Activated CD4-positive, CD25-positive, alpha-beta regulatory T cell treated with anti-CD3 and anti-CD28 coated beads, Interleukin-2, amount 50 U/mL, for 16 hours (primary cell): ENCODE measurements at places on chromosomes 12 and 14.

DNA sequence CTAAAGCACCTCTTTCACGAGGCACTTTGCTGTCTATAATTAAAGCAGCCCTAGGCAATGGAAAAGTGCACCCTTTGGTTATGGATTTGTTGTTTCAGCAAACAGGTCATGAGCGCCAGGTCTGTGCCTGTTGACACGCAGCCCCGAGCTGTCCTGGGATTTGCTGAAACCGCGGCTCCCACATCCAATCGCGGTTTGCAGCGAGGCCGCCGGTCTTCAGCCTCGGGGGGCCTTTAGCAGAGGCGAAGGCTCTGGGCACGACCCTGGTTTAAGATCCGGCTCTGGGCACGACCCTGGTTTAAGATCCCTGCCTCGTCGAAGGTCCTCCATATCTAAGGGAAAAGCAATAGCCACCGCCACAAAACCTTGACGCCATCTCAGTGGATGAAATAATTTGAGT lies 79.2 kb downstream of the GLT1D1 start:
- no peak for DNase-seq

- no peak for DNase-seq
Measured at GRCh38 chr12:70354787-70355186, 11.3 kb upstream of the KCNMB4 start.

DNA sequence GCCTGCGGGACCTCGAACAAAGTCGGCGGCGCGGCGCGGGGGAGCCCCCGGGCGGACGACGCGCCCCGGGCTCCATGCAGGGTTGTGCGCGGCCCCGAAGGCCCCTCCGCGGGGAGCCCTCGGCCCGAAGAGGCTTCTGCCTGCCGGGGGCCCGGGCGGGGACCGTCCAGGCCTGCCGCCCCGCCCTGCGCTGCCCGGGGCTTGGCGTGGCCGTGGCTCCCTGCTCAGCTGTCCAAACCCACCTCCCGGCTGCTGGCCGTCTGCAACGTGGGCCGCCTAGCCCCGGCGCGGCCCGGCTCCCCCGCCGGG lies 670 bp downstream of the DYRK2 start:
- no peak for DNase-seq

DNA sequence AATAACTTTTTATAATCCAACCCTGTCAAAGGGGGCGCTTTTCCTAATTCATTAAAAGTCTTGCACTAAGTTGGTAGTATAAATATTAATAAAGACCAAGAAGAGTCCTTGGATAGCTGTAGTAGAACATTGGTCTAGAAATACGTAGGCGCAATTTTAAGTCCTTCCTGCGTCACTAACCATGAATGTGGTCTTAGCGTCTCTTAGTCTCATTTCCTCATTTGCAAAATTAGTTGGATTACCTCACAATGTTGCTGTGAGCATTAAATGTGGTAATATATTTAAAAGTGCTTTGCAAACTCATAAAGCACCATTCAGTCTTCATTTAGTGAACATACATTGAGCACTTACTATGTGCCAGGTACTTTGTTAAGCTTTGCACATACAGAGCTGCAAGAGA lies 149.7 kb downstream of the AEBP2 start:
- no peak for DNase-seq

DNA sequence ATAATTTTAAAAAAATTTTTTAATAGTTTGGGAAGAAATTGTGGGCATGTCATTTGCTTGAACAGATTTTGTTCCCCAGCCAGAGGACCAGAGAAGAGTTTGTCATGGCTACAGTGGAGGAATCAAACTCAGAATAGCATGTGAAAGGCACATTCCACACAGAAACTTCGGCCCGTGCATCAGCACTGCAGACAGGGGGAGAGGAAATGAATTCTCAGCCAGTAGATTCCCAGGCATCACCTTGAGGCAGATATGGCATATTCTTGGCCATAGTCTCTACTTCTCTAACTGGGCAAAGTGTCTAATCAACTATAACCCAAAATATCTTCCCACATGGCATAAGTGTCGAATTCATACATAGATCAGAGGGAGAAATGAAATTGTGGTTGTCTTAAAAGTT lies 153.3 kb downstream of the PRKCH start:
- DNase-seq = no peak

GRCh38 chr14:104462651-104463630 lies 116.6 kb upstream of the C14orf180 start:
- DNase-seq = no peak

- DNase-seq = no peak
Measured at GRCh38 chr12:108379823-108380222, 40.7 kb upstream of the CMKLR1 start.

GRCh38 chr12:12004524-12004923 lies 66.2 kb upstream of the BCL2L14 start:
- DNase-seq = no peak

- DNase-seq = peak; percentile 43
Measured at GRCh38 chr14:65961004-65961403, 525.2 kb upstream of the CCDC196 start.

GRCh38 chr12:52515927-52516831 lies 4.0 kb downstream of the KRT5 start:
- no peak for DNase-seq

DNA sequence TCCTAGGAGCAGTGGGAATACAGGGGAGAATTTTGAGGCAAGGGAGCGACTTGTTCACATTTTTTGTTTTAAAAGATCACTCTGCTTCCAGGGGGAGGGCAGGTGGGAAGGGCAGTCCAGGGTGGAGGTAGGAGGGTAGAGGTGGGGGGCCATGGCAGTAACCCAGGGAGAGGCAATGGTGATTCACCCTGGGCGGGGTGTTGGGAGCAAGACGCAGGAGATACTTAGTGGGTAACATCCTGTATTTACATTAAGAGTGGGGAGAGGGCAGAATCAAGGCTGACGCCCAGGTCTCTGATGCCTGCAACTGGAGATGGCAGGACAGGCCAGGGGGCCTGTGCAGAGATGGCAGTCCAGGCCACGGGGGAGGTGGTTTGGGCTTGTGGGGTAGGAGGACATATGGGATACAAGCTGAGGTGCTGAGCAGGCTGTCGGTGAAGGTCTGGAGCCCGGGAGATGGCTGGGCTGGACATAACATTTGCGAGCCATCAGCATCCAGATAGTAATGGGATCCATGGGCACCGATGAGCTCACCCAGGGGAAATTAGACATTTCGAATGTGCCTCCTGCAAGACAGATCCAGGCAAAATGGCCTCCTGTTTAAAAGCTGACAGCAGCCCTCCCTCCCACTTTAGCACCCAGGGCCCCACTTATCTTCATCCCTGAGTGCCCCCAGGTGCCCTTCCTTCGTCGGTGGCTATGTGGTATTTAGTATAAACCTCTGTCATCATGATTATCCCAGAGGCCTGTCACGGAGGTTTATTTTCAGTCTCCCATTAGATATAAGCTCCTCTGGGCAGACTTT lies 9.3 kb downstream of the EML1 start:
- DNase-seq = no peak

DNA sequence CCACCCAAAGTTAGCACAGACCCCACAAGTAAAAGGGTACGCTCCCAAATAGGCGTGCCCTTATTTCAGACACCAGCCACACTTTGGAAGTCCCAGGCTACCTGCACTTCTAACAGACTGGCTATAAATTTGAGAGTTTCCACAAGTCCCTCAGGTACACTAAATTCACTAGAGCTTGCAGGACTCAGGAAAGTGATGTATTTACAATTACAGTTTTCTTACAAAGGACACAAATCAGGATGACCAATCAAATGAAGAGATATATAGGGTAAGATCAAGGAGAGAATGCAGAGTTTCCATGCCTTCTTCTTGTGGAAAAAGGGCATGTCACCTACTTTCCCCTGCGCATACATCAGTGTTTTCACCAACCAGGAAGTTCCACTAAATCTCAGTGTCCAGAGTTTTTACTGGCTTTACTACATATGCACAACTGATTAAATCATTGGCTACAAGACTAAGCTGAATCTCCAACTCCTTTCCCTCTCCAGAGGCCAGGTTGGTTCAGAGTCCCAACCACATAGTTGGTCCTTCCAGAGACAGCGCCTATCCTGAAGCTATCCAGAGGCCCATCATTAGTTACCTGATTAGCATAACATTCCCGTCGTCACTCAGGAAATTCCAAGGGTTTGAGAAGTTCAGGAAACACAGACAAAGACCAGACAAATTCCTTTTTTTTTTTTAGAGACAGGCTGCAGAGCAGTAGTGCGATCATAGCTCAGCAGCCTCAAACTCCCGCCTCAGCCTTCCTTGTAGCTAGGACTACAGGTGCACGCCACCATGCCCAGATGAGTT lies 84.2 kb downstream of the DENND5B start:
- DNase-seq = no peak

GRCh38 chr12:124381456-124382296 lies 86.8 kb downstream of the RFLNA start:
- no peak for DNase-seq

GRCh38 chr14:76050797-76051392 lies 65.3 kb downstream of the IFT43 start:
- peak; percentile 46 for DNase-seq

- DNase-seq = no peak
Measured at GRCh38 chr12:5708371-5708770, 236.7 kb downstream of the ANO2 start.

GRCh38 chr12:123051556-123051955 lies 71.1 kb downstream of the ARL6IP4 start:
- DNase-seq = no peak

- DNase-seq = no peak
Measured at GRCh38 chr14:69001375-69001774, 22.3 kb upstream of the ACTN1 start.
